ENCODE measurements at places on chromosomes 1 and 21.

DNA sequence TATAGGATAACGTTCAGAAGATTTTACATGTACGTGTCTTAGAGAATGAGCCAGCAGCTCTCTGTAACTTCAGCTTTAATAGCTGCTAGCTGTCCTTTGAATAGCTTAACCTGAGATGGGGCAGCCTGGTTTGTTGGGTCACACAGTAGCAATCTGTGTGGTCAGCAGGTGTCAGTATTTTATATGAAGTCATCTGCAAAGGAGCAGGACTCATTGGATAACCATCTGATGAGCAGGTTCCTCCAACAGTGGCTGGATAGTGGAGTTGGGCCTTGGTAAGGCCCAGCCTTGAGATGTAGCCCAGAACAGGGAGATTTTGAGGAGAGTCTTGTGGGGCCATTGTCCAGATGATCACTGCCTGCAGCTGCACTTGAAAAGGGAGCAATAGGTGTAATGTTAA, 6.4 kb downstream of the GSTM5 start:
- DNase-seq = peak; percentile 18

DNA sequence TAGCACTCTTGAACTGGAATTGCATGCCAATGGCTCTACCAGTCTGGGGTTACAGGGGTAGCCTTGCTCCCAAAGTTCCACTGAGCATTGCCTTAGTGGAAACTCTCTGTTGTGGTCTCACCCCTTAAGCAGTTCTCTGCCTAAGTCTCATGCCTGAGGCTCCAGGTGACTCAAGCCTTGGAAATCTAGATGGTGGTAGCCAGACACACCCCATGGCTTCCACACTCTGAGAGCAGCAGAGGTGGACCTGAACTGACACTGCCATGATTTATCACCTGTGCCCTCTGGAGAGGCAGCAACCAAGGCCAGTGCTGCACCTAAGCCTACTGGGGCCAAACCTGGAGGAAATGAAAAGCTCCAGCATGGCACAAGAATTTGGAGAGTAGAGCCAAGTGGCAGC, 285.7 kb upstream of the PKN2 start:
- DNase-seq = no peak

GRCh38 chr1:36115931-36116330, 9.1 kb downstream of the COL8A2 start:
- DNase-seq = peak; percentile 60

- DNase-seq = peak; percentile 46
Observed at GRCh38 chr1:180773210-180773865, 139.4 kb upstream of the KIAA1614 start.

DNA sequence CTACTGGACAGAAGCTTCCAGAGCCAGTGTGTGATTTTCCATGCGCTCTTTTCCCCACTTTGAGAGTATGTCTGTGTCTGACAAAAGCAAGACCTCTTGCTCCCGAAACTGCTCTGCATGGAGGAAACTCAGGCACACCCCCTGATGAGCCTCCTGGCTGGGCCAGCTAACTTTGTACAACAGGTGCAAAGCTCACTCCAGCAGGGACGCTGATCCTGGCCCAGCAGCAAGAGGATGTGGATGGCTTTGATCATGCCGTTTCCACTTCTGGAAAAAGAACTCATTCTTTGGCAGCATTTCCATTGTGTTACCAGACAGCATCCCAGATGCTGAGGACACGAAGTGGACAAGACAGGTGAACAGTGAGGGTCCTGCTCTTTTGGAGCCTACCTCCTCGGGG, 103.1 kb downstream of the TLR5 start:
- DNase-seq = no peak

- no peak for DNase-seq
Observed at GRCh38 chr1:66368261-66368660, 165.7 kb upstream of the SGIP1 start.

DNA sequence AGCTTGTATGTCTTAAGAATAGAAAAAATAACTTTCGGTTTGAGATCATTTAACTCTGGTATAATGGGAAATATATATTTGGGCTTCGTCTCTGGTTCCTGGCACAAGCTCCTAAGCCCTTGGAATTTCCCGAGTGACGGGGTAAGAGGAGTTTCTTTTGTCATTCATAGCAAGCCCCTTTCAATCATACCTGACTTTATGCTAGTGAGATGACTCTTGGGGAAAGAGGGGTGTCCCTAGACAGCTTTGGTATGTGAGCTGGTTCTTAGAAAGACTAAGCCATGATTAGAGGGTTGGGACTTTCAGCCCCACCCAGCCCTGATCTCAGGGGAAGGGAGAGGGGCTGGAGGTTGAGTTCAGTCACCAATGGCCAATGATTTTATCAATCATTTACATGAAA, 13.9 kb upstream of the MTARC1 start:
- no peak for DNase-seq

DNA sequence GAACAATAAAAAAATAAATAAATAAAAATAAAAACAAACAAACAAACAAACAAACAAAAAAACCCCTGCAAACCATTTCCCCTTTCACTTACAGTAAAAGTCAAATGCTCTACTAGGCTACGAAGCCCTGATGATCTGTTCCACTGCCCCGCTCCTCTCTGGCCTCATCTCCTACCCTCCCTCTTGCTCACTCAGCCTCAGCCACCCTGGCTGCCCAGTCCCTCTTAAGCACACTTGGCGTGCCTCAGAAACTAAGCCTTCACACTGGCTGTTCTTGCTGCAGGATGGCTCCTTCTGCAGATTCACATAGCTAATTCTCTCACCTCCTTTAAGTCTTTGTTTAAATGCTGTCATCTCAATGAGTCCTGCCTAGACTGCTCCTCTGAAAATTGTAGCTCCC, 30.8 kb upstream of the UHMK1 start:
- DNase-seq = no peak

- no peak for DNase-seq
Observed at GRCh38 chr1:226332947-226333346, 24.0 kb upstream of the LIN9 start.
